ENCODE measurements at places on chromosomes 2 and 18.

DNA sequence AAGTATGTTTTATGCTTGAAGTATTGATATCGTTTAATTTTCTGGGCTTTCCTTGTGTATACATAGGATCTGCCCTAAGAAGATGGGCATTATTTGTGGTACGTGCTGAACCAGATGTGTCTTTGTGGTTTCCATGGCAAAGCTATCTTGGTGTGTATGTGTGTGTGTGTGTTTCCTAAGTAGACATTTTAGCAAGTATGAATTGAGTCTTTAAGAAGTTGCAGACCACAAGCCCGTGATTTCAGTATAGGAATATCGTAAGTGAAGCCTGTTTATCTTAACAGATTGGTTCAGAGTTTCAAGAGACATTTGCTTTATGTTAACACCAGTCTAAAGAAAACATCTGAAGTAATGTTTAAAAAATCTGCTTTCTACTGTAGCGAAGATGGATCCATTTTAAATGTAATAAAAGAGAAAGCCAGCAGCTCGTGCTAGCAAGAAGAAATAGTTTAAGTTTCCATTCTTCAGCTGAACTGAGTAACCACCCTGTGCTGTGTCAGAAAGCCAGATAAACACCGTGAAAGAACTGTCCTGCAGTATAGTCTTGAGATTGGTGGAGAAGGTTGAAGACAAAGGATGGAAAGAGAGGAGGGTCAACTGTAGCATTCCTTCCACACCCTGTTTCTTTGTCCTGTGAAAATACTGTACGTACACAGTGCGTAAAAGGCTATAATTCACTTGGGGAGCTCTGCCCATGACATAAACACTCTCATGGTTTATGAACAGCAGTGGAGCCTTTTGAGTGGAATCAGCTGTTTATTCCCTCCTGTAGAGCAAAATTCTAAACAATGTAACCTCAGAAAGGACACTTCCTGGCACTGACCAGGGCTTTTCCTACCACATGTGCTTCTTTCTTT is 91.9 kb upstream of the FOSL2 start:
- peak; percentile 76 for DNase-seq

DNA sequence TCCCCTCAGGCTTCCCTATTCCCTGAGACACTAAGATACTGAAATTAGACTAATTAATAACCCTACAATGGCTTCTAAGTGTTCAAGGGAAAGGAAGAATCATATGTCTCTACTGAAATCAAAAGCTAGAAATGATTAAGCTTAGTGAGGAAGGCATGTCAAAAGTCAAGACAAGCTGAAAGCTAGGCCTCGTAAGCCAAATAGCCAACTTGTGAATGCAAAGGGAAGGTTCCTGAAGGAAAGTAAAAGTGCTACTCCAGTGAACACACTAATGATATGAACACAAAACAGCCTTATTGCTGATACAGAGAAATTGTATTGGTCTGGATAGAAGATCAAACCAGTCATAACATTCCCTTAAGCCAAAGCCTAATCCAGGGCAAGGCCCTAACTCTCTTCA is 10.0 kb downstream of the ZC3H8 start:
- no peak for DNase-seq

DNA sequence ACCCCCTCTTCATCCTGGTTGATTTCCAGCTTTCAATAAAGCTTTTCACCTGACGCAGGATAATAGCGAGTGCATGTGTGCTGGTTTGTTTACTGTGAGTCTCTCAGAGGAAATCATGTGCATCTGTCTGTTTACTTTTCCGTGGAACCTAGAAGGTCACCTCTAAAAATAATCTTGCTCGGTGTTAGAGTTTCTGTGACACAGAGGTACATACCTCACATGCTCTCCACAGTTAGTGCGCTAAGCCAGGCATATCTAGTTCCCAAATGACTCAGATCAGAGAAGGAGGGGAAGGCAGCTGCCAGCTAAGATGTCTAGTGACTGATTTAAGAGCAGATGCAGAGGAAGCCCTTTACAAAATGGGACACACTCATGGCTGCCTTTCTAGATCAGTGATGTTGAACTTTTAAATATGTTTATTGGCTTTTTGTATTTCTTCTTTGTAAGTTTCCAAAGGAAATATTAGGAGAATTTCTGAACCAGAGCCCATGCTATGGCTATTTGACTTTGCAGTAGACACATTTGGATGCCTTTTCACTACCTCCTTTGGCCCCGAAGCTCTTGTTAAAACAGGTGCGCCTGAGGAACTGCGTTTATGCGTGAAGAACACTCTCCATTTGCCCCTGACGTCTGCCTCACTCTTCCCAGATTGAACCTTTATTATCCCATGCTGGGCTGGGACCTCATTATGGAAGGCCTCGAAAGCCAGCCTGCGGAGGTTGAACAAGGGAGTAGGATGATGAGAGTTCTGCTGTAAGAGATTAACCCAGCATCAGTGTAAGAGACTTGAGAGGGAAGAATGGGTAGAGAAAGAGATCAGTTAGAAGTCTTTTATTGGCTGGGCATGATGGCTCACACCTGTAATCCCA is 145.6 kb downstream of the FAM161A start:
- DNase-seq, result peak; percentile 21

- DNase-seq, result no peak
Observed at GRCh38 chr2:191467113-191467512, 210.8 kb upstream of the NABP1 start.

DNA sequence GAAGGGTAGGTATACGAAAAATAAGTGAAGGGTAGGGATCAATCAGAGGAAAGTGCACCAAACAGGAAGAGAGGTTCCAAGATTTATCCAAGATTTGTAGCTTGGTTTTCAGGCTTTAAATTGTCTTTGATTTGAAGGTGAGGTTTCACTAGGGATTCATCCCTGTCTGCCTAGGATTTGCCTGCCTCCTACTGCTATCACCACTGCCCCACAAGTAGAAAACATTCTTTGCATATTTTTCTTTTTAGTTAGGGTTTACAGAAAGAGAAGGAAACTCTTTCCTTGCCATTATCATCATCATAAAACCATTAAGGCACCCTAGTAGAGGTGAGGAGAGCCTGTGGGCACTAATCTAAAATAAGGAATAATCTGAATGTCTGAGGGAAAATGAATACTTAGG is 45.8 kb upstream of the TANC1 start:
- peak; percentile 48 for DNase-seq

Data from fibroblast of skin of right biceps (primary cell).